ENCODE measurements at places on chromosomes 5 and 9. TPM values are rescaled to one million over a fixed set of nuclear protein-coding genes. Genes with fewer than 3 reads are reported as not detected.

GRCh38 chr9:134037641-134038040 is 12.4 kb downstream of the BRD3OS start:
- H3K27me3 ChIP-seq, result no peaks in the 10 kb centered on the region
- no peaks in the 10 kb centered on the region for H3K4me1 ChIP-seq
- H3K36me3 ChIP-seq, result peaks cover 77% of the 10 kb centered on the region
- H3K27ac ChIP-seq, result no peak overlapping the region
- H3K4me3 ChIP-seq, result no peak overlapping the region
- no peak for DNase-seq

- no peak overlapping the region for H3K27ac ChIP-seq
- no peak for DNase-seq
- peaks cover 3% of the 10 kb centered on the region for H3K4me1 ChIP-seq
- no peaks in the 10 kb centered on the region for H3K27me3 ChIP-seq
- no peak overlapping the region for H3K4me3 ChIP-seq
Measured at GRCh38 chr9:426264-426663, 211.6 kb downstream of the DOCK8 start.

DNA sequence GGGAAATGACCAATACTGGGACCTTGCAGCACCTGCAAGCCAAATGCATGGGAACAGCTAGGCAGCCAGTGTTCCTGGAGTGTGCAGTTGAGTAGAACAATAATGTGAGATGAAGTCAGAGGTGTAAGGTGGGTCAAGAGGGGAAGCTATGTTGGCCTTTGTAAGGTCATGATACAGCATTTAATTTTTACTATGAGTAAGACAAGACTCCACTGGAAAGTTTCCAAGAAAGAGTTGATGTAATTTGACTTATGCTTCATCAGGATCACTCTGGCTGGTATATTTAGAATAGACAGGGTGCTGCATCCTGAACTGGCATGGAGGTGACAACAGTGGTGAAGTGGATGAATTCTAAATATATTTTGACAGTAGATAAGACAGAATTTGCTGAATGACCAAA is 744.8 kb downstream of the KCTD16 start:
- H3K4me3 ChIP-seq, result no peak overlapping the region
- H3K36me3 ChIP-seq, result no peaks in the 10 kb centered on the region
- no peak for DNase-seq

- no peaks in the 10 kb centered on the region for H3K36me3 ChIP-seq
- no peaks in the 10 kb centered on the region for H3K4me1 ChIP-seq
- H3K4me3 ChIP-seq, result no peak overlapping the region
Measured at GRCh38 chr9:78486661-78487060, 189.7 kb downstream of the PSAT1 start.

NUTM2F gene
- not detected for total RNA-seq

GRCh38 chr5:101534491-101535110 is 631.5 kb upstream of the ST8SIA4 start:
- no peak for DNase-seq
- no peak overlapping the region for H3K4me3 ChIP-seq
- no peaks in the 10 kb centered on the region for H3K36me3 ChIP-seq
- no peaks in the 10 kb centered on the region for H3K27me3 ChIP-seq

GRCh38 chr5:116375926-116376325 is 198.7 kb downstream of the SEMA6A start:
- no peak overlapping the region for H3K27ac ChIP-seq
- 0 out of 2 replicates have a peak, but pooled peaks cover 5% of the 10 kb centered on the region for H3K4me1 ChIP-seq
- DNase-seq, result no peak
- H3K36me3 ChIP-seq, result no peaks in the 10 kb centered on the region
- H3K4me3 ChIP-seq, result no peak overlapping the region

- H3K4me1 ChIP-seq, result peaks cover 4% of the 10 kb centered on the region
- H3K27ac ChIP-seq, result no peak overlapping the region
- no peak for DNase-seq
- H3K36me3 ChIP-seq, result no peaks in the 10 kb centered on the region
- no peaks in the 10 kb centered on the region for H3K27me3 ChIP-seq
Measured at GRCh38 chr5:36661456-36662220, 55.2 kb downstream of the SLC1A3 start.

CSF2 gene
- not detected for total RNA-seq

DNA sequence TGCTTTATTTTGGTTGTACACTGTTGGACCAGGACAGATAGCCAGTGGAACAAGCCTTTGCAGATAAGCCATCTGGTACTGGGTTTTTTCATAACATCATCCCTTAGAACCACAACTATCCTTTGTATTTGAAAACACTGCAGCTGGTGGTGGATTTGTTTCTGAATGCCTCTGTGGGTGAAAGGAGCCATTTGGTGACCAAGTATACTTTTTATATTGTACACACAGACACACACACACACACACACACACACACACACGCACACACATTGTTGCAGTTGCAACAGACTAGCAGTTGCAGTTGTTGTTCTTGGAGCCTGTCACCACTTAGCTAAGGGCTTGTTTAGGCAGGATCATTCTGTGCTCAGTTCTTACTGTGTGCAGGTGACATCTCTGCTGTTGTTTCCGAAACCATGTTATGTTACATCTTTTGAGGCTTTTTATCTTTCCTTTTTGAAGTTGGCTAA is 22.9 kb upstream of the CAVIN4 start:
- no peak overlapping the region for H3K27ac ChIP-seq
- no peak overlapping the region for H3K4me3 ChIP-seq
- peaks cover 5% of the 10 kb centered on the region for H3K36me3 ChIP-seq
- H3K4me1 ChIP-seq, result no peaks in the 10 kb centered on the region
- DNase-seq, result no peak

GRCh38 chr9:112115970-112116753 is 58.9 kb downstream of the SUSD1 start:
- H3K4me1 ChIP-seq, result peaks cover 10% of the 10 kb centered on the region
- no peak overlapping the region for H3K4me3 ChIP-seq
- H3K27ac ChIP-seq, result no peak overlapping the region
- H3K27me3 ChIP-seq, result no peaks in the 10 kb centered on the region

- no peaks in the 10 kb centered on the region for H3K4me1 ChIP-seq
- no peak overlapping the region for H3K4me3 ChIP-seq
- no peaks in the 10 kb centered on the region for H3K36me3 ChIP-seq
- no peak overlapping the region for H3K27ac ChIP-seq
- H3K27me3 ChIP-seq, result no peaks in the 10 kb centered on the region
Measured at GRCh38 chr5:160360310-160360709, 10.1 kb downstream of the C1QTNF2 start.

MSX2 gene
- total RNA-seq, result 0.38 TPM

SERINC5 gene
- total RNA-seq, result 144 TPM

- H3K27ac ChIP-seq, result no peak overlapping the region
- no peak for DNase-seq
- no peak overlapping the region for H3K4me3 ChIP-seq
Measured at GRCh38 chr5:69444127-69444754, 29.3 kb downstream of the MARVELD2 start.

CDH12 gene
- not detected for total RNA-seq

GRCh38 chr5:175027390-175027789 is 303.0 kb downstream of the MSX2 start:
- no peak overlapping the region for H3K4me3 ChIP-seq
- no peak overlapping the region for H3K27ac ChIP-seq
- no peak for DNase-seq
- no peaks in the 10 kb centered on the region for H3K36me3 ChIP-seq

Data from H1 (cell line).